ENCODE measurements at places on chromosomes 2 and 18. TPM values are rescaled to one million over a fixed set of nuclear protein-coding genes. Genes with fewer than 3 reads are reported as not detected.

DNA sequence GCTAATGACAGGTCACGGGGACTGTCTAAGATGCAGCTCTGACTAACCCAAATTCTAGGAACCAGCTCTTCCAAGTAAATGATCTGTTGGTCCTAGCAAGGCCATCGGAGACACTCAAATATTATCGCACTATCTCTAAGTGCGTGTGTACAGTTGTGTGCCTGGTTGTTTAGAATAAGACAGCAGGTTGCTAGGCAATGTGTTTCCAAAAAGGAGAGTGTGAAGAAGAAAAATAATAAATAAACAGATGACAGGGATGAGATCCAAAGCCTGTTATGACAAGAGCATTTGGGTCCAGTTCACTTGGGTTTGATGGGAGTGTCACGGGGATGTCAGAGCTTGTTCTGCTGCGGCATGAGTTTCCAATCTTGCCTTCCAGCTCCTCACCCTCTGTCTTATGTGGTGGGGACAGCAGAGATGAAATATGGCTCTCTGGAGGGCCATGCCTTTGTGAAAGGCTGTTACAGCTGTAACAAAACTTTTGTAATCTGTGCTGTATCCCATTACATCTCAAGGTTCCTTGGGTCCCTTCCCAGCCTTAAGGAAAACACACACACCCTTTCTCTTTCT, 127.5 kb upstream of the TNP1 start:
- no peak for DNase-seq

DNA sequence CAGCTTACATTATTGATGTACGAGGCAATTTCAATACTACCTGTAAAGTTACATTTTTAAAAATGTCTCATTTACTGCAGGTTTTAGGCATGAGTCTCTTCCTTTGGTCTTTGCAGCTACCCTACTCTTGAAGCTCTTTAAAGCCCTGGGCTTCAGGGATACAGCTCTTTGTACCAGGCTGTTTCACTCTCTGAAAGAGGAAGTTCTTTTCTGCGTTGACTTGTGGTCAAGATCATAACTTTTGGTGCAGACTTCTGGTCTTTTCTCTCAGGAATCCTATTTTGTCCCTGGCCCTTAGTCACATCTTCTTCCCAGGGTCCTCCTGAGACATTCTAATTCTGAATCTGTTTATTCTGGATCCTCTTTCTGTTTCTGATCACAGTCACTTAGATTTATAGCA, 16.6 kb upstream of the HRH4 start:
- DNase-seq = no peak

DNA sequence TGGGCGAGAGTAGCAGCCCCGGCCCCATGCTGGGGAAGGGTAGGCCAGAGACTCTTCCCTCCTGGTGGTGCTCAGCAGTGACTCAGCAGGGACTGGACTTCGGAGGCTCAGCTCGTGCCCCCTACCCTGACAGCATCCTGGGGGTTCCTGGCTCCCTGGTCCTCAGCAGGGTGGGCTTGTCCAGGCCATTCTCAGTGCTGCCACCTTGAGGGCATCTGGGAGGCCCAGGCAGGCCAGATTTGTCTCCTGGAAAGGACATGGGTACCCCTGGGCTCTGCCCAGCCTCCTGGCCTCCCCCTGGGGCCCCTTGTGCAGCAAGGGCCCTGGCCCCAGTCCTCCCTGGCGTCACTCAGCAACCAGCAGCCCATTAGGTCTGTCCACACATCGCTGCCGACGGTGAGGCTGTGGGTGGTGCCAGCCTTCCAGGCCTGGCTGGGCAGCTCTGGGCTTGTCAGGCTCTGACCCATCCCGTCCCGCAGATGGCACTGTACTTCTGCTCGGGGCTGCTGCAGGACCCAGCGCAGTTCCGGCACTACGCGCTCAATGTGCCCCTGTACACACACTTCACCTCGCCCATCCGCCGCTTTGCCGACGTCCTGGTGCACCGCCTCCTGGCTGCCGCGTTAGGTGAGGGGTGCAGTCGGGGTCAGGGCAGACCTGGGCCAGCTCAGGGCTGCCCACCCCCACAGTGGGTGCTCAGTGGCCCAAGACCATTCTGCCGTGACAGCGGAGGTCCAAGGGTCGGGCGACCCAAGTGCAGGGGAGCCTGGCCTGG, 45.0 kb upstream of the ALPP start:
- no peak for DNase-seq

DNA sequence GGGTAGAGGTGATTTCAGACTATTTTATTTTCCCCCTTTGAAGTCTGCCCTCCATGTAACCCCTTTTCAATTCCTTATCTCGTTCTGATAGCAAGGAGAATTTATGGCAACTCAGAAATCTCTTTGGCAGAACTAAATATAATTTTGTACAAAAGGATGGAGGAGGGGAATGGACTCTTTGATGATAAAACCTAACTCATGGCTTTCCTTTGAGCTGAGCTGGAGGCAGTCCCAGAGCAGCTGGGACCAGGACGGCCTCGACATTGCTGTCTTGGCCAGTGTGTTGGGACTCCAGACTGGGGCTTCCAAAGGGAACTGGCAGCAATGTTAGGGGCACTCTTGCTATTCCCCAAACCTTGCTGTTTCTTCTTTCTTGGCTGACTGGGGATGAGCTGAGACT, 47.7 kb downstream of the PAX8 start:
- DNase-seq = no peak

- DNase-seq = no peak
These were observed 49.6 kb downstream of the LINC00305 start for GRCh38 chr18:64099244-64099643.

DNA sequence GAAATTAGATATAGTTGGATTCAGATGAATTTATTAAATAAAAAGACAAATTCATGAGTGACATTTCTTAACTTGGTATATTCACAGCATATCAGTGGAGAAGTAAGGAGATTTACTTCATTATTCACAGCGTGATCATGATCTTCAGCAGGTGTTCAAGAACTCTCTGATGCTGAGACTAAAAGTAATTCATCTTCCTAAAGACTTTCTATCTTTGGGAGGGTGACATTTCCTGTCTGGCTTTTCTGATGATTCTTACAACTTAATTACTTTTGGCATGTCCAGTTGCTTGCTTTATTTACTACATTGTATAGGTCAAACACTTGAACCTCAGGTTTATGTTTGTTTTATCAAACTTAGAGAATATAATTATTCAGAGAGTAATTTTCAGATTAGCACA, 224.6 kb downstream of the PLCL1 start:
- DNase-seq = no peak

GRCh38 chr2:227320305-227321094, 4.6 kb upstream of the MFF start:
- DNase-seq = no peak

- no peak for DNase-seq
These were observed 196.0 kb downstream of the IRS1 start for GRCh38 chr2:226603606-226604005.

DNA sequence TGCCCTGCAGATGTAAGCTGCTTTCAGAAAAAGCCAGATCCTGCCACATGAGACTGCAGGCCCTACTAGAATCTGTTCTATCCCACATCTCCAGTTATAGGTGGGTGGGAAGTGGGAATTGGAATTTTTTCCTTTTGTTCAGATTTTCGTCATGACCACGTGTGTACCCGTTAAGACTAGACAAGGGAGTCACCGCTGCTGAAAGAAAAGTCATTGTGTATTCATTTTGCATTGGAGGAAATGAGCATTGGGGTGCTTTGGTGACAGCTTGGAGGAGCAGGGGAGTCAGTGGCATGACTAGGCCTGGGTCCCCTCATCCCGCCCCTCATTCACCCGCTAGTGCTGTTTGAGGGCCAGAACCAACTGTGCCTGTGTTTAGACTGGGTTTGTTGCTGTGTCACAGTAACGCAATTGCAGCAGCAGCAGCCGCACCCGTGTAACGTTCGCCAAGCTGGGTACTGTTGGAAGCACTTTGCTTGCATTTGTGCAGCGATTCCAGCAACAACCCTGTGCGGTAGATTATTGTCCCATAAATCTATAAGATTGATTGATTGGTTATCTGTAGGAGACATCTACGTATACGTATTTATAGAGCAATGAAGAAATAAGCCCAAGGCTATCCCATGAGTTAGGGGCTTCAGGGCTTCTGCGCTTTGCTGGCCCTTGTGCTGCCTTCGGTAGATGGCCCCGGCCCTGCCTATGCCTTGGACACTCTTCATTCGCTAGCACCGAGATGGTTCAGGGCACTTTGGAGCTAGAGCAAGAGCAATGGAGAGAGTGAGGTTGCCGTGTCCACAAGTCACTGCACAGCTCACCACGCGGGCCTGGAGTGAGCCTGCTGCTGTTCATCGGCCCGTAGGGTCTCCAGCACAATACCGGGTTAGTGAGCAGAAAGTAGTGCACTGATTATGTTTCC, 194.9 kb downstream of the AGAP1 start:
- no peak for DNase-seq

GRCh38 chr2:104599787-104600510, 254.0 kb upstream of the POU3F3 start:
- DNase-seq = no peak

- no peak for DNase-seq
These were observed 48.0 kb upstream of the TLK1 start for GRCh38 chr2:171208657-171209056.

DNA sequence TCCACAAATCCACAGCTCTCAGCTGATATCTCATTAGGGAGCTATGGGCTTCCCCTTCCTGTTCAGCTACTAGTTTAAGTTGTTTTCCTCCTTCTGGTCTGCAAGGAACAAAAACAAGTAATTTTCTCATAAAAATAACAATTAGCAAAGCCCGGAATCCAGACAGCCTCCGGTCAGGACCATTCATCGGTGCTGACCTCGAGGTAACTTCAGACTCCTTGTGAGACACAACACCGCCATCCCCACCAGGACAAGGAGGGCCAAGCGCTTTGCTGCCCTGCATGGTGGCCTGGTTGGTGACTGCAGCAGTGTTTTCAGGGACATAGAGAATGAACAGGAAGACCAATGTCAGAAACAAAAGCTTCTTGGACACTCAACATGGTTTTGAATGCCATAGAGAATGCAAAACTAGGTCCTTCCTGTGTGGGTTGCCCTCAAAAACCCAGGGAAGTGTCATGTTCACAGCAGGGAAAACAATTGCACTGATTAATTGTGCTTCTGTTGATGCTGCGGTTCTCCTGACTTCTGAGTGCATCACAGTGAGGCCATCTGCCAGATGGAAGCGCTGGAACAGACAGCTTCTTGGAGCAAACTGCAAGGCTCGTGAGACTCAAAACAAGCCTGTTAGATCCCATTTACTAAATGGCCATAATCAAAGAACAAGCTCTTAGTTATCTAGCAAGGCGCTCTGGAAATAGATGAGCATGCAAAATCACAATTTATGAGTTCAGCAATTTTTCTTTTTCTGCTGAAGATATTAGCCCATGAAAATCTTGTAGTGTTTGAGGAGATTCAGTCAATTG, 77.1 kb downstream of the HS1BP3 start:
- DNase-seq = no peak

DNA sequence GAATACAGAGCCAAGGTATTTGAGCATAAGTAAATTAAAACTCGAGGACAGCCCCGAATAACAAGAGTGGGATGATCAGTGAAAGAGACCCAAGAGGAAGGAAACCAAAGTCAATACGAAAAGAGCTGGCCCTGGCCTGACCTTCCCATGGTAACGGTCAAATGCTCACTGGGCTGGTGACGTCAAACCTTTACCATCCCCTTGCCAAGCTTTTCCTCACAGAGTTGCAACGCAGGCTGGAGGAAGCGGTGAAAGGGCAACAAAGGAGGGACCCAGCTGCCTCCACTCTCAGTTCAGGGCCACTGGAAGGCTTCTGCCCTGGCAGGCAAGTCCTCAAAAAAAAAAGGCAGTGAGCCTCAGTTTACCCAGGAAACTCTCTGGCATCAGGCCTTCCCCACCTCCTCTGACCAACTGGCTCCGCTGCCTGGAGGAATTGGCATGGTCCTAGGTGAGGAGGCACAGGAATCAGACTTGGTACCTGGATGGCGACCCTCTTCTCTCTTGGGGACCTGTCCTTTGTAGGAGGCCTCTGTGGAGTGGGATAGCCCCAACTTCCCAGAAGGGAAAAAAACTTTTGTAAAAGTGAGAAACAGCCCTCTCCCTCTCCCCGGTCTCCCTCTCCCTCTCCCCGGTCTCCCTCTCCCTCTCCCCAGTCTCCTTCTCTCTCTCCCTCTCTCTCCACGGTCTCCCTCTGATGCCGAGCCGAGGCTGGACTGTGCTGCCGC, 212.4 kb downstream of the ANAPC1 start:
- no peak for DNase-seq

- DNase-seq = no peak
These were observed 30.7 kb upstream of the FRZB start for GRCh38 chr2:182897137-182897536.

DNA sequence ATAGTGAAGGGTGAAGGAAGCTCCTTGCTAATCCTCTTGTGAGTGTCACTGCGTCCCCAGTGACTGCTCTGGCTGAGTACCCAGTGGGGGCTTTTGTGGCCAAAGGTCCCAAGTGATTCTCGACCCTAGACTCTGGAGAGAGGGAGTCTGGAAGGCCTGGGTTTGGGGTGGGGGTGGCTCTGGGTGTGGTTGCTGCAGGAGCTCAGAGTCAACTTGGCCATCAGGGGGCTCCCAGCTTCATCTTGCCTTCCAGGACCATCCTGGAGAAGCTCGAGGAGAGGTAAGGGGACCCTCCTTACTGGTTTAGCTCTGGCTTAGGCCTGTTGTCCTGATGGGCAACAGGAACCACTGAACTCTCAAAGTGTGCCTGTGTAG, 592 bp downstream of the PSD4 start:
- DNase-seq = no peak

GRCh38 chr2:233088972-233089345, 28.8 kb downstream of the INPP5D start:
- DNase-seq = no peak

GRCh38 chr2:71613953-71614925, 160.9 kb downstream of the DYSF start:
- DNase-seq = no peak

GRCh38 chr2:182954789-182955188, 83.5 kb downstream of the NCKAP1 start:
- no peak for DNase-seq

DNA sequence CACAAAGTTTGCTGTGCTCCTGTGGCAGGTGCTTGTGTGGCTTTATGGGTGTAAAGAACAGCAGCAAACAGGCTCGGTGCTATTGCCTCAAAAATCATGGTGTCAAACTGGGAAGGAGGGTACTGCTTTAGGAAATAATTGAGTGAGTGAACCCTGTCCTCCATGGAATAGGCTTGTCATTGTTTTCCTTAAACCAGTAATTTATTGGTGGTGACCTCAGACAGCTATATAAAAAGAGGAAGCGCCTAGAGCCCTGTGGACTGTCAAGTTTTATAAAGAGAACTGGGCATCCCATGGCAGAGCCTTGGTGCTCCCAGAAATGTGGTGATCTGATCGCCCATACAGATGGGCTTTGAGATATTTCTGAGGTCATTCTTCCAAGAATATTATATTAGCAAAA, 4.7 kb upstream of the CXCR4 start:
- no peak for DNase-seq

The ATL2 gene
- 43.2 TPM for total RNA-seq

The FER1L5 gene
- not detected for total RNA-seq

The ANKRD23 gene
- 6.1 TPM for total RNA-seq

The DYNC1I2 gene
- total RNA-seq = 52.0 TPM

The GREB1 gene
- total RNA-seq = 0.69 TPM

The POTEI gene
- not detected for total RNA-seq

The COX7A2L gene
- 86.4 TPM for total RNA-seq

The CFLAR gene
- total RNA-seq = 320 TPM

The ALPI gene
- total RNA-seq = not detected

The SERPINB11 gene
- total RNA-seq = not detected

The ARHGAP28 gene
- not detected for total RNA-seq

The TUBA3E gene
- not detected for total RNA-seq

The REG3G gene
- total RNA-seq = not detected

The C2orf78 gene
- not detected for total RNA-seq

The BIRC6 gene
- total RNA-seq = 155 TPM

All from activated B cell treated with CpG ODN at 0.5 μM for 24 hours (primary cell).